CD4-positive, alpha-beta T cell treated with Interleukin-17A for 1 hour (primary cell): ENCODE measurements at places on chromosomes 2 and 18.

DNA sequence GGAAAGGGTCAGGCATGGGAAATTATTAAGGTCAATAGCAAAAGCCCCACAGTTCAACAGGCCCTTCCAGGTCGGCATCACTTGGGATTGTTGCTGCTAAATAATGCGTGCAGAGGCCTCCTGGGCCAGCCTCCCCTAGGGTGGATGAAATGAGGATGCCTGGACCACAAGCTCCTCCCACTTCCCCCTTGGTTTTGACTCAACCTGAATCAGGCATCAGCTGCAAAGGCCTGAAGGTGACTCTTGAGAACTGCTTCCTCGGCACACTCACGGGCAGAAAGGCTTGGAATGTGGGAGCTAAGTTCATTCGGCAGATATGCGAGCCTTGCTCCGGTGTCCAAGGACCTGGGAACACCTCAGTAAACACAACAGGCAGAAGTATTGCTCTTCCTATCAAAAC lies 69.3 kb downstream of the MBP start:
- DNase-seq: peak; percentile 82

GRCh38 chr2:239502430-239503186 lies 101.8 kb upstream of the HDAC4 start:
- no peak for DNase-seq

DNA sequence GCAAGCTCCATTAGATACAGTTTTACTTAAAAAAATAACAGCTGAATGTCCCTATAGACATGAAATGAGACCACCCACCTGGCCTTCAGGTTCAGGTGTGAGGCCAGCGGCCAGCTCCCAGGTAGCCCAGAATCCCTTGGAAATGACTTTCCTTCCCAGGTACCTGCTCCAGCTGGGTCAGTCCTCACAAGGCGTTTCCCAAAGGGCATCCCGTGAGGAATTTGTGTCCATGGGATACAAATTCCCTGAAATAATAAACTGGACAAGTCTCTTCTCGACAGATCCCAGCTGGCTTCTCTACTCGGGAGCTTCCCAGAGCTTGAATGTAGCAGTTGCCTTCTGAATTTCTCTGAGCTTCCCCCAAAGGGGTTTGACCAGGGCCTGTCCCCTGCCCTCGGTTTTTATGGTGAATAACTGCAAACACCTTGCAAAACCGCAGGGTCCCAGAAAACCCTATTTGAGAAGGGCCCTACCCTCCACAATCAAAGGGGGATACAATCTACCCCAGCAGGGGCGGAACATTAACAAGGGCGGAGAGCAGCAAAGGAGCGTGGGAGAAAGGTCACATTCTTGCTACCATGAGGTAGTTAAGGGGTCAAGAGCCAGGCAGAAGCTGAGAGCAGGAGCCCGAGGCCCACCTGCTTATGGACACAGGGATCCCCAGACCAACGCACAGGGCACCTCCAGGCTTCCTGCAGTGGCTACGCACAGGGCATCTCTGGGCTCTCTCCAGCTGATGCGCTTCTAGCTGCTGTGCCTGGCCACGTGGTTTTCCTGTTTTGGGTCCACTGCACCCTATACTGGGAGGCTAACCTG lies 107.7 kb downstream of the HDAC4 start:
- no peak for DNase-seq

DNA sequence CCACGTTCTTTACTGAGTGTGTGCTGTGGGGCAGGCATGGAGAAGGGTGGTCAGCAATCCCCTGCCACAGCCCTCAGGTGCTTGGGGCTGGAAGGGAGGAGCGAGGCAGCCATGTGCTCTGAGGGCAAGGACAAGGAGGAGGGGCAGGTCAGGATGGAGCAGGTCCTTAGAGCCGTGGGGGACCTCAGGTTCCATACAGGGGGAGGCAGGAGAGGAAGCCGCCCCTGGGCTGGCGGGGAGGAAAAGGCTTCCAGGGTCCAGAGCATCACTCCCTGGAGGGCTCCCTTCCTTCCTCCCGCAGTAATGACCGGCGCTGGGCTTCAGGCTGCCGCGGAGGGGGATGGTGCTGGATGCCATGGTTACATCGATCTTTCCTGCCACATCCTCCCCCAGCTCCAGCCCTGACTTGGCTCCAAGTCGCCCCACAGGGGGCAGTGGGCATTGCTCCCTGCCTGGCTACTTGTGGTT lies 6.6 kb downstream of the GAREM2 start:
- no peak for DNase-seq

DNA sequence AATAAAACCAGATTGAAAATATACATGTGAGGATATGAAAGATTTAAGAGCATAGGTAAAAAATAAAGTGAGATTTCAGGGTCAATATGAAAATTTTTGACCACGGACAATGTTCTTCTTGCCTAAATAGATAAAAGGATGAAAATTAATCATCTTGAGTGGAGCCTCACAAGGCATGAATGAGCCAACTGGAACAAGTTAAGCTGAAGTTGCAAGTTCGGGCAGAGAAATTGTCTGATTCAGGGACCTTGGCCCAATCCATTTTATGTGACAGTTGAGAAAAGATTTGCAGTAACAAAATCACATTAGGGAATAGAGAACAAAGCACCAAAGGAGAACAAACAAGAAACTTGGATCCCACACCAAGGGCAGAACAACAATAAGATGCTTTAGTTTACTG lies 305.3 kb downstream of the TMX3 start:
- no peak for DNase-seq

GRCh38 chr2:127674241-127675209 lies 805 bp downstream of the LIMS2 start:
- no peak for DNase-seq

GRCh38 chr2:121771976-121772742 lies 16.7 kb downstream of the TSN start:
- DNase-seq: no peak

GRCh38 chr2:202541137-202541536 lies 93.6 kb upstream of the FAM117B start:
- DNase-seq: no peak

GRCh38 chr18:28846958-28847357 lies 670.0 kb upstream of the CDH2 start:
- no peak for DNase-seq
